H7 (cell line): ENCODE measurements at places on chromosomes 13 and 19. TPM values are rescaled to one million over a fixed set of nuclear protein-coding genes. Genes with fewer than 3 reads are reported as not detected.
A peak's percentile ranks its signal among the peaks of the same experiment; 100 is the strongest.

DNA sequence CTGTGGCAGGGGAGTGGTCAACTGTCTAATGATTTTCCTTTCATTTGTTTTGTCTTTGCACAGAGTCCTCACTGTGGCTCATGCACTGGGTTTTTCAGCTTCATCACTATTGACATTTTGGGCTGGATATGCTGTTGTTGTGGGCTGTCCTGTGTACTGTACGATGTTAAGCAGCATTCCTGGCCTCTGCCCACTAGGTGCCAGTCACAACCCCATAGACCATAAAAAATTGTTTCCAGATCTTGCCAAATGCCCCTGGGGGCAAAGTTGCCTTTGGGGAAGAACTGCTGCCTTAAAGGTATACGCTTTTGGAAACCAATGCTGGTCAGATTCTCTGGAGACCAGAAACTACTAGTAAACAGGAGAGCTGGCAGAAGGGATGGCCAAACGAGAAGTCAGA lies 310.4 kb downstream of the SPRY2 start:
- no peak for DNase-seq

DNA sequence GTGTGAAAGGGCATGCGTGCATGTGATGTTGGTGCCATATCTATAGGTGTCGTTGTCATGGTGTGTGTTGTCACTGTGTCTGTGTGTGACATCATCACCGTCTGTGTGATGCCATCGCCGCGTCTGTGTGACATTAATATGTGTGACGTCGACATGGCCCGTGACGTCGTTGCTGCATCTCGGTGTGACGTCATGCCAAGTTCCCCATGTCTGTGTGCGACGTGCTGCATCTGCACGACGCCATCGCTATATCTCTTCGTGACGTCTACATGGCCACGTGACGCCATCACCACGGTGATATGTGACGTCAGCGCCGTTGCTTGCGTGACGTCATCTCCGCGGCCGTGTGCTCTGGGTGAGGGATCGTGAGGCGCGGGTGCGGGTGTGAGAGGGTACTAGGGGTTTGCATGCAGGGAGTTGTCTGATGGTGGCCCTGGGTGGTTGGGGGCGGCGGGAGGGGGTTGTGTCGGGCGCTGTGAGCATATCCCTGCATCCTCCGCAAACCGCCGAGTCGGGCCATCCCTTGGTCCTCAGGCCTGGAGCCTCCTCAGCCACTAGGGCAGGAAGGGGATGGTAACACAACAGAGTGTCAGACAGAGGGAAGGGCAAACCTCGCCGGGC lies 14.6 kb downstream of the GTPBP3 start:
- DNase-seq, result peak; percentile 48

GRCh38 chr13:82747958-82748357 lies 1134.3 kb downstream of the SLITRK1 start:
- DNase-seq, result no peak

GRCh38 chr13:73370066-73370465 lies 311.3 kb downstream of the KLF5 start:
- DNase-seq, result no peak

DNA sequence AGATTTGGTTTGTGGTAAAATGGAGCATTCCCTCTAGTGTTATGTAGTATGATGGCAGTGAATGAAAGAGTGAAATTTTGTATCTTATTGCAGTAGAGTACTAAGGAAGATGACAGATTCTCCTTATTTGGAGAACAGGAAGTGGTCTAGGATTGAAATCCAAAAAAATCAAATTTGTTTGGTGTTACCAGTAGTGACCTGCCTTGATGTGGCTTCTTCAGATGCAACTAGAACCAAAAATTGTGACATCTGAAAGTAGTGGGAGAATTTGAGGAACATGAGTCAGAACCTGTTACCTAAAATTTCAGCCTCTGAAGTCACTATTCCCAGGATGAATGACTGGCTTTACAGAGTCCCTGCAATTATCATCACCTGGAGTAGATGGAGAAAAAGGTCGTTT lies 165.9 kb downstream of the KLF5 start:
- DNase-seq, result no peak

GRCh38 chr13:37495046-37495445 lies 103.5 kb downstream of the POSTN start:
- DNase-seq, result no peak

DNA sequence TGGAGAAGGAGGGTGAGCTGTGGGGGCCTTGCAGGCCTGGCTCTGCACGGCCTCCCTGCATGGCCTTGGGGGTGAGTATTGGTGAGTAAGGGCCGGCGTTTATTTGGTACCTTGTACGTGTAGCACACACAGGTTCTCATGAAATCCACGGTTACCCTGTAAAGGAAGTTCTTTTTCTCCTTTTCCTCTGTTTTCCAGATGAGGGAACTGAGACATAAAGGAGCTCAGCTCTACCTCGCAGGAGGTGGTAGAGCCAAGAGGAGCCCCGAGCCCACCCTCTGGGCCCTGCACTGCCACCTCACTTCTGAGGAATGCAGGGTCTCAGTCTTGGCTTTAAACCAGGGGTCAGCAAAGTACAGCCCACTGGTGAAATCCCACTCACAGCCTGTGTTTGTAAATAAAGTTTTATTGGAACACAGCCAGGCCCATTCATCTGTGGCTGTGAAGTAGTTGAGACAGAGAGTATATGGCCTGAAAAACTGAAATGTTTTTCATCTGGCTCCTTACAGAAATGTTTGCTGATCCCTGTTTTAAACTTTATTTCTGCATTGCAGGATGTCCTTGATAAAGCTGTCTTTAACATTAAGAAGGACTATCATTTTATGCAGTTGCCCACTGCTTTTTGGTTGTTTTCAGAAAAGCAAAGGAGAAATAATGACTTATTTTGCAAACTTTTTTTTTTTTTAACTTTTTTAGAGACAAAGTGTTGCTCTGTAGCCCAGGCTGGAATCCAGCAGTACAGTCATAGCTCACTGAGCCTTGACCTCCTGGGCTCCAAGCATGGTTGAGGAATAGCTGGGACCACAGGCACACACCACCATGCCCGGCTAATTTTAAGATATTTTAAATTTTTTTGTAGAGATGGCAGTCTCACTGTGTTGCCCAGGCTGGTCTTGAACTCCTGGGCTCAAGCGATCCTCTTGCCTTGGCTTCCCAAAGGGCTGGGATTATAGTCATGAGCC lies 6.4 kb downstream of the EPN1 start:
- DNase-seq, result no peak

Gene MUC16
- not detected in 2 replicates for total RNA-seq

Gene KLHL1
- total RNA-seq, result not detected in 2 replicates

Gene PRR12
- total RNA-seq, result 8.2 and 10.8 TPM in 2 replicates

Gene P2RY11
- total RNA-seq, result 0.87 and 6.2 TPM in 2 replicates

Gene ZSWIM9
- 1.7 and 3.0 TPM in 2 replicates for total RNA-seq

Gene MEDAG
- 1.8 and 1.9 TPM in 2 replicates for total RNA-seq
